Naive thymus-derived CD4-positive, alpha-beta T cell (primary cell): ENCODE measurements at places on chromosomes 12 and 14. TPM values are rescaled to one million over a fixed set of nuclear protein-coding genes. Genes with fewer than 3 reads are reported as not detected.

DNA sequence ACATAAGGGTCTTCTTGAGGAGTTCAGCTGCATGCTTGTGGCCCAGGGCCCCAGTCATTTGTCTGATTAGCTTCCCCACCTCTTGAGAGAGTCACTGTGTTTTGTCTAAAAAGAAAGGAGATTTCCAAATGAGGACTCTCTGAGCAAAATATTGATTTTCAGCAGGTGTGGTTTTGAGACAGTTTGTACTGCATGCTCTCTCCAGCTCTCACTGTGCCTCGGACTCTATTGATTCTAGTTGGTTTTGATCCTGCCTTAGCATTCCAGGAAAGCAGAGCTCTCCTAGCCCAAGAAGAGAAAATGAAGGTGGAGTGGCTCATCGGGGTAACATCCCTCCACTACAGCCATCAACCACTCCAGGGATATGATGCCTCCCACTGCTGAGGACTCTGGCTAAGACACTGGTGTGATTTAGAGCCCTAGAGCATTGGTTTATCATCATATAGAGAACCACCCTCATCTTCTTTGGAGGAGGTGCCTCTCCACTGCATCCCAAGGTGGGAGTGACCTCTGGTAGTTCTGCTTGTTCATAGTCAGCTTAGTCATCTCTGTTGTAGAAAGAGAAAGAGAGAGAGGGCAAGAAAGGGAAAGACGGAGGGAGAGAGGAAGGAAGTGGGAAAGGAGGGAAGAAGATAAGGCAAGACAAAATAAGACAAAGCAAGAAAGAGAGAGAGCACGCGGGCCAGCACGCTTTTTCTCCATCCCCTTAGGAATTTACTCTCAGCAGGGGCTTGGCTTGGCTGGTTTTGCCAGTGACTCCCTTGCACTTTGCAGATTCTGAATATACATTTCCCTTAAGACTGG lies 365.6 kb downstream of the DPF3 start:
- H3K4me1 ChIP-seq, result peaks cover 28% of the 10 kb centered on the region
- no peak overlapping the region for H3K4me3 ChIP-seq
- no peaks in the 10 kb centered on the region for H3K36me3 ChIP-seq
- H3K27ac ChIP-seq, result no peak overlapping the region
- no peaks in the 10 kb centered on the region for H3K27me3 ChIP-seq

- H3K36me3 ChIP-seq, result no peaks in the 10 kb centered on the region
- no peaks in the 10 kb centered on the region for H3K27me3 ChIP-seq
- H3K27ac ChIP-seq, result no peak overlapping the region
Observed at GRCh38 chr14:69345402-69345801, 52.7 kb downstream of the ERH start.

- DNase-seq, result no peak
- H3K27ac ChIP-seq, result no peak overlapping the region
- H3K27me3 ChIP-seq, result no peaks in the 10 kb centered on the region
- no peaks in the 10 kb centered on the region for H3K36me3 ChIP-seq
- H3K4me1 ChIP-seq, result no peaks in the 10 kb centered on the region
Observed at GRCh38 chr12:28933864-28934527, 215.1 kb upstream of the FAR2 start.

GRCh38 chr12:116565963-116566362 lies 6.8 kb downstream of the MAP1LC3B2 start:
- H3K27ac ChIP-seq, result no peak overlapping the region
- no peaks in the 10 kb centered on the region for H3K27me3 ChIP-seq
- H3K4me3 ChIP-seq, result no peak overlapping the region
- peaks cover 9% of the 10 kb centered on the region for H3K4me1 ChIP-seq
- DNase-seq, result no peak

GRCh38 chr14:75005357-75005756 lies 2.6 kb downstream of the EIF2B2 start:
- peaks cover 15% of the 10 kb centered on the region for H3K36me3 ChIP-seq
- no peak overlapping the region for H3K4me3 ChIP-seq
- H3K27me3 ChIP-seq, result no peaks in the 10 kb centered on the region
- no peak for DNase-seq
- H3K27ac ChIP-seq, result no peak overlapping the region

GRCh38 chr14:51677266-51677665 lies 25.6 kb downstream of the FRMD6 start:
- H3K4me1 ChIP-seq, result no peaks in the 10 kb centered on the region
- H3K27me3 ChIP-seq, result no peaks in the 10 kb centered on the region
- no peak for DNase-seq
- no peak overlapping the region for H3K27ac ChIP-seq

DNA sequence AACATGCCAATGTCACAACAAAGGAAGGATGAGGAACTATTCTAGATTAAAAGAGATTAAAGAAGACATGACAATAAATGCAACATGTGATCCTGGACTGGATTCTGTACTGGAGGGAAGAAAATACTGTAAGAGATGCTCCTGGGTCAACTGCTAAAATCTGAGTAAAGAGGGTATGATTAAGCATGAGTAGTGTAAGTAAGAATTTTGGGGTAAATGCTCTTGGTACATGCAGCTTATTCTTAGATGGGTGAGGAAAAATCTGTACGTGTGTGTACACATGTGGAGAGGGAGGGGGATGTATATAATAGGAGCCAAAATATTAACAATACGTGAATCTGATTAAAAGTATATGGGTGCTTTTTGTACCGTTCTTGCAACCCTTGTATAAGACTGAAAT lies 66.0 kb downstream of the CDC42BPB start:
- H3K27ac ChIP-seq, result no peak overlapping the region
- H3K36me3 ChIP-seq, result peaks cover 3% of the 10 kb centered on the region
- DNase-seq, result no peak
- H3K27me3 ChIP-seq, result no peaks in the 10 kb centered on the region
- no peak overlapping the region for H3K4me3 ChIP-seq

The KCNJ8 gene
- total RNA-seq, result not detected

The STX2 gene
- total RNA-seq, result 19.0 and 23.9 TPM in 2 replicates

GRCh38 chr14:45891417-45892080 lies 638.5 kb upstream of the MIS18BP1 start:
- H3K4me3 ChIP-seq, result no peak overlapping the region
- no peaks in the 10 kb centered on the region for H3K36me3 ChIP-seq

DNA sequence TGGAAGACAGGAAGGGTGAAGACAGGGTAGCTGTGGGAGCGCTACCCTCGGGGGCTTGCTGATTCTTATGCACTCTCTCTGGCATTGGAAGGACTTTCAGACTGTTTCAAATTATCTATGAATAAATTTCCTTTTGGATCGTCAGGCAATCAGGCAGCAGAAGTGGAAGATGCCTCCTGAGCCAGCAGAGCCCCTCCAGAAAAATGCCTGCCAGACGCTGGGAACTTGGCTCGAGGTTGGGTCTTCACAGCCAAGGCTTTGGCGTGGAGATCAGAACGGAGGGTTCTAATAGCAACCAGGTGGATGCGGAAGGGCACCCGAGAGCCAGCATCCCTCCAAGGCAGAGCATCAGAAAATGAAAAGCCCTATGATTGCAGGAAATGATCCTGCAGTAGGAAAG lies 119.2 kb upstream of the RFLNA start:
- no peaks in the 10 kb centered on the region for H3K27me3 ChIP-seq
- no peak overlapping the region for H3K27ac ChIP-seq
- no peak for DNase-seq
- no peaks in the 10 kb centered on the region for H3K4me1 ChIP-seq
- H3K4me3 ChIP-seq, result no peak overlapping the region
- H3K36me3 ChIP-seq, result no peaks in the 10 kb centered on the region

GRCh38 chr12:94561943-94562411 lies 88.4 kb downstream of the TMCC3 start:
- no peaks in the 10 kb centered on the region for H3K36me3 ChIP-seq
- DNase-seq, result no peak
- no peaks in the 10 kb centered on the region for H3K4me1 ChIP-seq
- H3K27me3 ChIP-seq, result no peaks in the 10 kb centered on the region

The RIPK3 gene
- 33.0 TPM for total RNA-seq

DNA sequence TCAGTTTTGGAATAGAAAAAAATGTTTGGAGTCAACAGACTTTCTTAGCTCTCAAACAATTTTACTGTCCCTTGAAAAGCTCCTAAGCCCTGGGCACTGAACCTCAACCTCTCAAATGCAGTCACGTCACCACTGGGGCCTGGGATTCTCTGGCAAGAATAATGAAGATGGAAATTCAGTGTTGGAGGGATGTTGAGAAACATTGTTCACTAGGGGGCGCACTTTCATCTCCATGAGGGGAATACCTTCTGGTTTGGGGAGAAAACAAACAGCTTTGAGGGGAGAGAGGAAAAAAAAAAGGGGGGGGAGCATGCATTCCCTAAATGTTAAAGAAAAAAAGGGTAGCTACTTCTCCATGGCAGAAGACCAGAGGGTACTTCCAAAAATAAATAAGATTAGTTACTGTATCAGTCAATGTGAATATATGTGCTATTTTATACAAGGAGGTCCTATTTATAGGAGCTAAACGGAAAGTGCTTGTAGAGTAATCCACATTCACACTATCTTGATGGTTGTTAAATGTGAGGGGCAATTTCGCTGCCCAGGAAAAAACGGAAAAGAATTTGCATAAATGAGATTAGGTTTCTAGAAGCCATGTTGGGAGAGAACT lies 5.8 kb upstream of the TBPL2 start:
- peak; percentile 34 for DNase-seq
- H3K36me3 ChIP-seq, result no peaks in the 10 kb centered on the region
- H3K27me3 ChIP-seq, result no peaks in the 10 kb centered on the region
- no peak overlapping the region for H3K4me3 ChIP-seq
- H3K4me1 ChIP-seq, result no peaks in the 10 kb centered on the region
- no peak overlapping the region for H3K27ac ChIP-seq
